ENCODE measurements at places on chromosomes 13 and 19.
A peak's percentile ranks its signal among the peaks of the same experiment; 100 is the strongest.

- DNase-seq: no peak
Observed at GRCh38 chr13:114002009-114002544, 28.2 kb upstream of the C13orf46 start.

DNA sequence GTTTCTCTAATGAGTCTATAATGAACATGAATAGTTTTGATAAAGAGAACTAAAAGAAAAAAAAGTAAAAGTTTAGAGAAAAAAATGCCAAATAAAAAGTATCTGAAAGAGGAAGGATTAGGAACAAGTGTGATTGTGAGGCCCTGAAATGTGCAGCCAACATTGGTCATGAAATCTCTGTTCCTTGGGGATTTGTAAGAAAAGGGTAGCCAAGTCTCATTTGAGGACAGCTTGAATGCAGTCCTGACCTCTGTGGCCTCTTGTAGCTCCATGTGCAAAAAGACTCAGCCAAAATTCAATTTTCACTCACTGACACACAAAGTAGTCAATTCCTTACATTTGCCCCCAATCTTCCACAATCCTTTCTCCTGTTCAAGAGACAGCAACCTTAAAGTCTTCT, 167.9 kb downstream of the KLF12 start:
- no peak for DNase-seq

DNA sequence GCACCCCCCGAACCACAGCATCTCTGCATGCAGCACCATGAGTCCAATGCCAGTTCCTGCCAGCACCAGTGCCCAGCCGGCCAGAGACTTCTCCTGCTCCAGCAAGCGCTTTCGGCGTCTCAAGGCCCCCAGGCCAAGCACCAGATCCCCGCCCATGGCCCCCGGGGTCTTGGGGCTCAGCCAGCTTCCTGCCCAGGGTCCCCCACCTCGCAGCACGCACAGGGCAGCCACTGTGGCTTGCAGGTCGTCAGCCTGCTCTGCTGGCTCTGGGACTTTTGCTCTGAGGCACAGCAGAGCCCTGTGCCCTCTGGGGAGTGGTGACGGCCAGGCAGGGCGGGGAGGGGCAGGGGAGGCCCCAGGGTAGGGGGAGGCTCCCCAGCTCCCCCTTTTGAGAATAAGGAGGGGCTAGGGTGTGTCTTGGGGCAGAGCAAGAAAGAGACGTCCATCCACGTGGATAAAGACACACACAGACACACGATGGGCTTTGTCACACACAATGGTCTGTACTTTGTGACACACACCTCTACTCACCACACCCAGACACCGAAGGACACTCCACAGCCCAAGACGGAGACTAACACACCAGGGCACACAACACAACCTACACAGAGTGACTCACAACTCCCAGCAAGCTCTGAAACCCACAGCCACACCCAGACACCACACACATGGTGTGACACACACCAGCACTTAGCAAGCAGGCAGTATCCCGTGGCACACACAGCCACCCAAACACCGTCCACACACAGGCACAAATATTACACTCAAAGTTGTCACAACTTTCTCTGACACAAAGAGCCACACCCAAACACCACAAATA, at the start of gene KCNN4:
KCNN4 (minus strand) TSS at position 268 of the 820 bp plus-strand sequence; CDS start at position 156, 112 bp downstream.
- DNase-seq: no peak

DNA sequence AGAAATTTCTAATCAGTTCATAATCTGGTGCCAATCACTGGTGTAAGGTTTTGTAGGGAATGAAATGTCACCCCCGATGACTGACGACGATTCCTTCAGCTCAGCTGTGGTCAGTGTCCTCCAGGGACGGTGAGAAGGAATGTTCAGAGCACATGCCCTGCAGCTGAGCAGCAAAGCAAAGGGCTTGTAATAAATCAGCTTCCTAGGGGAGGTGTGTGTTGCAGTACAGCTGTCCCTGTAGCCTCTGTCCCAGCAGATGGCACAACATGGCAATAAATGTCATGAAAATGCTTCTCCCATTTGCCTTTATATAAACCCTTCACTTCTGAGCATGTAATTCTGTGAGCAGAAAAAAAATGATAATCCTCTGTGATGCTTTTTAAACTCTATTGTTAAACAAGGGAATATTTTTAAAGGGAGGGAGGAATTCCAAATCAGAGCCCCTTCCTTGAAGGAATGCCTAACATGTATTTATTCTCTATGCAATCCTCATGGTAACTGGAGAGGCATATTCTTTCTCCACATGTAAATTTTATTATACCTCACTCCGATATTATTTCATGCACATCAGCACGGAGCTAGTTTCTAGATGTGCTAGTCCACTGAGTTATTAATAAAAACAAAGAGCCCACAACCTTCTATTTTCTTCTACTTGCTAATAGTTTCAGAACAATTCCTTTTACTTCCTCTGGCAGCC, 102.5 kb downstream of the FAM216B start:
- DNase-seq: peak; percentile 74

GRCh38 chr13:93169980-93170379, 56.6 kb upstream of the GPC6 start:
- no peak for DNase-seq

GRCh38 chr19:5397804-5398692, 57.2 kb upstream of the ZNRF4 start:
- no peak for DNase-seq

- no peak for DNase-seq
Observed at GRCh38 chr19:13579388-13580060, 73.2 kb upstream of the CACNA1A start.

DNA sequence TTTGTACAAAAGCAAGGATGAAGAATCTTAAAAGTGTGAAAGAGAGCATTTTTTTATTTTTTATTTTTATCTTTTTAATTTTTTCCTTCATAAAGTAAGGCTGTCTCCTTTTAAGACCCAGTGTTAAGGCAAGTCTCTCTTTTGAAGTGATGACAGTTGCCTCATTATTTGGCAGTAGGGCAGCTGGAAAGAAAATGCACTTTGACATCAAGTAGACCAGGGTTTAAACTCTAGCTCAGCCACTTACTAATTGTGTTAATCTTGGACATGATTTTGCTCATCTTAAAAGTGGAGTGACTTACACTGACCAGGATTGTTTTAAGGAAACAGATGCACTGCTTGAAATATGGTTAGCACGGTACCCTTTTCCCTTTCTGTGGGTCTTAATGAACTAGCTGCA, 18.5 kb downstream of the GPALPP1 start:
- no peak for DNase-seq

- DNase-seq: no peak
Observed at GRCh38 chr19:4310247-4311121, 6.1 kb downstream of the FSD1 start.

DNA sequence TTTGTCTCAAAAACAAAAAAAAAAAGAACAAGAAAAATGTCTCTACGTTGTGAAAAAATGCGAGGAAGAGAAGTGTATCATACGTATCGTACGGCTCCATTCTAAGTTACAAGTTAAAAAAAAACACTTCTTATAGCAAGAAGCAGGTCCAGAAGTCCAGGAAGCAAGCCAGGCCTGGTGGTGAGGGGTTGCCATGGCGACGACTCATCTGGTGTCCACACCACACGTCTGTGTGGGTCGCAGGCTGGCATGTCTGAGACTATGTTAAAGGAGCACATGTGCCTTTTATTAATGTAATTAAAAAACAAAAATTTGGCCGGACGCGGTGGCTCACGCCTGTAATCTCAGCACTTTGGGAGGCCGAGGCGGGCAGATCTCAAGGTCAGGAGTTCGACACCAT, 5.9 kb downstream of the MED16 start:
- DNase-seq: no peak

DNA sequence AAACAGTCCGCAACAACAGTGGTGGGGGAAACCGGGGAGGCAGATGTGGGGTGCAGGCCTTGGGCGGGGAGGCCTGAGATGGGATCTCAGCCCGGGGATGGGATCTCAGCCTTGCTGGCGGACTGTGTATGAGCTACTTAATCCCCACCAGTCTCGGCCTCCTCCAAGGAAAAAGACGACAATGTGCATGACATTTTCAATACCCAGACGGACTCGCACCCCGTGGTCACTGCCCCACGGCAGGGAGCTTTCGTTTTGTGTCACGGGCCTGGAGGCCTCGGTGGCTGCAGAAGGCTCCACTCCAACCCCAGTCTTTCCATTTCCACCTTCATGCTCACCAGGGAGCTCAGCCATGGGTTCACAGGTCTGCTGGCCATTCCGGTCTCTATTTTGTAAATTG, 25.5 kb downstream of the GRTP1 start:
- DNase-seq: no peak

- no peak for DNase-seq
Observed at GRCh38 chr19:17522988-17523872, 11.8 kb downstream of the PGLS start.

GRCh38 chr13:82739881-82740280, 1142.4 kb downstream of the SLITRK1 start:
- no peak for DNase-seq

- no peak for DNase-seq
Observed at GRCh38 chr19:10640361-10640760, 13.8 kb upstream of the ILF3 start.

DNA sequence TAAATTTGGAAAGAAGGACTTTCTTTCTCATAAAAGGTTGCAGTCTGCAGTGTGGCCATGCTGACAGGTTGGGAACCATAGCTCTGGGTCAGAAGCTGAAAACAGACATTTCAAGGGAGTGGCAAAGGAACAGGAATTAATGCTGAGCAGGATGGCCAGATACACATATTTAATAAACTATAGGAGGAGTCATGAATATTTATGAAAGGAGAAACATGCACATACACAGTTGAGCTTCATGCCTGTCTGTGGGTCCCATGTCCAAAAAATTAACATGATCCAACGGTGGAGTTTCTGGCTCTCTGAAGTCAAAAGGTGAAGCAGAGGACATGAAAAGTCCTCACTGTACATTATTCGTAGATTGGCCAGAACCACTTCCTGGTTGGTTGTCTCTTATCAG, 2556.0 kb downstream of the PCDH9 start:
- no peak for DNase-seq

DNA sequence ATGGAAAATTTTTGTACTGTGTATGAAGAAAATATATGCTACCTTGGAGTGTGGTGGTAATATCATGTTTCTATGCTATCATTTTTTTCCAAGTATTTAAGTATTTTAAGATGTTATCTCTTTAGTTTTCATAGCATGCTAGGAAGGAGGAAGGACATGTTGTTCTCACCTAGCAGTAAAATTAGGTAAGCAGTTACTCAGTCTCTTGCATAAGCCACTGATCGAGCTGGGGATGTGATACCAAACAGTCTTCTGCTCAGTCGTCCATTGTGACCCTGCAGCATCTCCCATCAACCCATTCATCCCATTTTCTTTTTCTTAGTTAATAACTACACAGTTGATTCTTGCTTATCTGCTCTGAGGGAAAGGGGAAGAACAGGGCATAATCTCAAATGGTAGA, 130.6 kb downstream of the KLF5 start:
- no peak for DNase-seq
